ENCODE measurements at places on chromosomes 3 and 15.

DNA sequence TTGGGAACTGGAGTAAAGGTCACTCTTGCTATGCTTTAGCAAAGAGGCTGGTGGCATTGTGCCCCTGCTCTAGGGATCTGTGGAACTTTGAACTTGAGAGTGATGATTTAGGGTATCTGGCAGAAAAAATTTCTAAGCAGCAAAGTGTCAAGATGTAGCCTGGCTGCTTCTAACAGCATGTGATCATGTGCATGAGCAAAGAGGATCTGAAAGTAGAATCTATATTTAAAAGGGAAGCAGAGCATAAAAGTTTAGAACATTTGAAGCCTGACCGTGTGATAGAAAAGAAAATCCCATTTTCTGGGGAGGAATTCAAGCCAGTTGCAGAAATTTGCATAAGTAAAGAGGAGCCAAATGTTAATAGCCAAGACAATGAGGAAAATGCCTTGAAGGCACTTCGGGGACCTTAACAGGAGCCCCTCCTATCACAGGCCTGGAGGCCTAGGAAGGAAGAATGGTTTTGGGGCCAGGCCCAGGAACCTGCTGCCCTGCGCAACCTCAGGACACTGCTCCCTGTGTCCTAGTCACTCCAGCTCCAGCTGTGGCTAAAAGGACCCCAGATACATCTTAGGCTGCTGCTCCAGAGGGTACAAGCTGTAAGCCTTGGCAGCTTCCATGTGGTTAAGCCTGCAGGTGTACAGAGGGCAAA is 212.2 kb upstream of the LINGO1 start:
- no peak for DNase-seq

- DNase-seq = no peak
Observed at GRCh38 chr3:44236485-44236908, 5.2 kb upstream of the TOPAZ1 start.

GRCh38 chr15:84934942-84935729 is 46.5 kb upstream of the PDE8A start:
- no peak for DNase-seq

DNA sequence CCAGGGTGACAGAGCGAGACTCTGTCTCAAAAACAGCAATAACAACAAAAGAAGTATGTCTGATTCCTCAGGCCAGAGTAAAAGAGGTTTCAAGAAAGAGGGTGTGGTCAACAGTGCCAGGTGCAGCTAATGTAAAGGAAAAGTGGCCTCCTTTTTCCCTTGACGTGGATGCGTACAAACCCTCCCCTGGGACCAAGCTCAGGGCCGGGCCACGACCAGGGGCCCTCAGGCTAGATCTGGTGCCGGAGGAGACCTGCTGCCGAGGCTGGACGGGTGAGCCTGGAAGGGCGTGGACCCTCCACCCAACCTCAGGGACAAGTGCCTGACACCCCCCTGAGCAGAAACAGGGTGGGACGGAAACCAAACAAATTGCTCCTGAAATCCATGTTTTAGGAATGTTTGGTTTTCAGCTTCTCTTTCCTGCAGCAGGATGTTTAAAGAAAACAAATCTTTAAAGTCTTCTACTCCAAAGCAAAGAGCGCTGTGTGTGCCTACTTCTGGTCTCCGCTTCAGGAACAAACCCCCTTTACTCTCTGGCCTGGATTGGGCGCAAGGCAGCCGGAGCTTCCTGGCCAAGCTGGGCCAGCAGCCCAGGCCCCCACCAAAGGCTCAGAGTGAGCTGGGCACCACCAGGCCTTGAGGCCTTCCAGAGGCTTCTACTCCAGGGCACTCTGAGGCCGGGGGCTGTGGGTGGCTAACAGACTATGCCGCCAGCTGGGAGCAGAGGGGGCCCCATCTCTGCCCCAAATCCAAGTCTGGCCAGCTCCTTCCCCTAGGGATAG is 21.4 kb downstream of the ZDHHC19 start:
- no peak for DNase-seq

DNA sequence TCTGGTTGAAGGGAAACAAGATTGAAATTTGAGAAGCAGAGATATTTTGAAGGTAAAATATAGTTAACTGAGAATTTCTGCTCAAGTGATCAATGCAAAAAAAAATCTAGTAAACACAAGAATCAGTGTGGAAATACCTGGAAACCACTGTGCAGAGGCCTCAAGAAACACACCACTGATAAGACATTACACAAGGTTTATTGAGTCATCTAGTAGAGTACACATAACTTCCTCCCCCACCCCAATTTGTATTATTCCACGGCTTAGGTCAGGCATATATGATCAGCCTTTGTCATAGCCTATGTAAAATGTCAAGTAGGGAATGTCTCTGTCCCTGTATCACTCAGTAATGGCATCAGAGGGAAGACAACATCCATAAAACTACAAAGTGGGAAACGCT is 447.8 kb upstream of the BCHE start:
- DNase-seq = no peak

DNA sequence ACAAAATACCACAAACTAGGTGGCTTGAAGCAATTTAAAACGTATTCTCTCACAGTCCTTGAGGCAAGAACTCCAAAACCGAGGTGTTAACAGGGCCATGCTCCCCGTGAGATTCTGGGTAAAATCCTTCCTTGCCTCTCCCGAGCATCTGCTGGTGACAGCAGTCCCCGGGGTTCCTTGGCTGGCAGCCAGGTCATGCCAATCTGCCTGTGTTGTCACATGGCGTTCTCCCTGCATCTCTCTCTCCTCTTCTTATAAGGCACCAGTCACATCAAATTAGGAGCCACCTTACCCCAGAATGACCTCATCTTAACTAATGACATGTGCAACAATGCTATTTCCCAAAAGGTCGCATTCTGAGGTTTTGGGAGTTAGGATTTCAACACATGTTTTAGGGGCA is 26.3 kb upstream of the LRRN1 start:
- no peak for DNase-seq

GRCh38 chr15:40281801-40282146 is 1.1 kb downstream of the ANKRD63 start:
- DNase-seq = no peak

GRCh38 chr15:31332020-31332680 is 5.5 kb downstream of the KLF13 start:
- no peak for DNase-seq

GRCh38 chr3:135965129-135965505 is 411 bp upstream of the PPP2R3A start:
- DNase-seq = no peak

DNA sequence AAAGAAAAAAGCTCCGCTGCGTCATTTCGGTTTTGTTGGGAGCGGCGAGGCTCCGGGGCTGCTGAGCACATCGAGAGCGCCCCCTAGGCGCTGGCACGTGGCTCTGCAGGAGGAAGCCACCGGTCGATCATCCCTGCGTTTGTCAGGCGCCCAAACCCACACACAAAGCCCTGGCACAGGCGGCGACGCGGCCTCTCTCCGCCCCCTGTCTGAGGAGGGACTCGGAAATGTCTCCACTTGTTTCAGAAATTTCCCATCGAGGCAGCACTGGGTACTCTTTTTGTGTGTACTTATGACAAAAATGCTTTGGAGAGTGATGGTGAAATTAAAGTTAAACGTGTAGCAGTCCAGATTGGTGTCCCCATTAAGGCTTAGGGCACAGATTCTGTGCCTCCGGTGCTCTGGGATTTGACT is 407.3 kb upstream of the ONECUT1 start:
- no peak for DNase-seq

DNA sequence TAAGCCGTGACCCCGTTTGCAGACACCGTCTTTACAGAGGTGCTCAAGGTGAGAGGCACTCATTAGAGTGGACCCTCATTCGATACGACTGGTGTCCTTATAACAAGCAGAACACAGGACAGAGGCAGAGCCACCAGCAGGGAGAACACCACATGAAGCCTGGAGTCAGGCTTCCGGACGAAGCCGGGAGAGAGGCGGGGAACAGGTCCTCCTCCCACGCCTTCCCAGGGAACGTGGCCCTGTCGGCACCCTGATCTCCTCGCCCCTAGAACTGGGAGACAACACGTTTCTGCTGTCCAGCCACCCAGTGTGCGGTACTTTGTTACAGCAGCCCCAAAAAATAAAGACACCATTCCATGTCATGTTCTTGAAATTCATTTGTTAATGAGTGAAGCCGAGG is 33.6 kb downstream of the ZDHHC19 start:
- DNase-seq = no peak

- no peak for DNase-seq
Observed at GRCh38 chr3:156973954-156974353, 147.8 kb downstream of the LEKR1 start.

GRCh38 chr3:143201045-143201444 is 81.5 kb downstream of the CHST2 start:
- no peak for DNase-seq

- DNase-seq = no peak
Observed at GRCh38 chr3:194148383-194148782, 12.4 kb downstream of the HES1 start.

DNA sequence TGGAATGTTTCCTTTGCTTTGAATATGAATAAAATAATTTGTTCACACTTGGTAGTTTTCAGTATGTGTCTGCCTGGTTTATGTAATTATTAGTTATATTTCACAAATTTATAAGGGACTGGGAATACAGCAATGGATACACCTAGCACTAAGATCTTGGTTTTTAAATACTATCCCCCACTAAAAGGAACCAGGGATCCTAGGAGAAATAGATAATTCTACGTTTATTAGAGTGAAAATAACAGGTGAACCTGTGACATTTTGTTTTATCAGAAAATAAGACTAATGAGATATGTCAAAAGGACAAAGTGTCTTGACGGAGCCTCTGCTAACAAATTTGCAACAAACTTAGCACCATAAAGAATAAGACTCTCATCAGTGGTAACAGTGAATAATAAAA is 3.4 kb downstream of the PSMD6 start:
- DNase-seq = no peak

GRCh38 chr15:101060576-101061551 is 141.7 kb downstream of the LRRK1 start:
- DNase-seq = no peak

DNA sequence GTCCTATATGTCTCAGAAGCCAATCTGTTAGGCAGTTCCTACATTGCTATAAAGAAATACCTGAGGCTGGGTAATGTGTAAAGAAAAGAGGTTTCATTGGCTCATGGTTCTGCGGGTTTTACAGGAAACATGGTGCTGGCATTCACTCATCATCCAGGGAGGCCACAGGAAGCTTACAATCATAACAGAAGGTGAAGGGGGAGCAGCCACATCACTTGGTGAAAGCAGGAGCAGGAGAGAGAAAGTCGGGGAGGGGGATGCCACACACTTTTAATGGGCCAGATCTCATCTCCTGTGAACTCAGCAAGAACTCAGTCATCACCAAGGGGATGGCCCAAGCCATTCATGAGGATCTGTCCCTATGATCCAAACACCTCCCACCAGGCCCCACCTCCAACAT is 9.1 kb downstream of the SLC49A4 start:
- DNase-seq = no peak

DNA sequence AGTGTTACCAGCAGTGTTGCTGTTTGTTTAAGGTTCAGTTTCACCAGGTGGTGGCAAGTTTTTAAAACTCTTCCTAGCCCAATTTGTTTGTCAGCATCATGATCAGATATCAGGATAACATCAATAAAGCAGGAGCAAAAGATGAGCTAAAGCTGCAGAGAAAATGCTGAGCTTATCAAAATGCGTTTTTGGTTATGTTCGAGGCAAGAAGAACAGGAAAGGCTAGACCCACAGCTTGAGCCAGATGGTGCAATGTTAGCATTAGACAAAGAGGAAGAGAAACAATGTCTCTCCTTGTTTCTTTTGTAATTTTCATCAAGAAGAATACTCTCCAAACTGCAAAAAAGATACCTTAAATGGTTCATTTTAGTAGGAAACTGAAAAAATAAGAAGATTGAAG is 66.2 kb downstream of the THRB start:
- no peak for DNase-seq

DNA sequence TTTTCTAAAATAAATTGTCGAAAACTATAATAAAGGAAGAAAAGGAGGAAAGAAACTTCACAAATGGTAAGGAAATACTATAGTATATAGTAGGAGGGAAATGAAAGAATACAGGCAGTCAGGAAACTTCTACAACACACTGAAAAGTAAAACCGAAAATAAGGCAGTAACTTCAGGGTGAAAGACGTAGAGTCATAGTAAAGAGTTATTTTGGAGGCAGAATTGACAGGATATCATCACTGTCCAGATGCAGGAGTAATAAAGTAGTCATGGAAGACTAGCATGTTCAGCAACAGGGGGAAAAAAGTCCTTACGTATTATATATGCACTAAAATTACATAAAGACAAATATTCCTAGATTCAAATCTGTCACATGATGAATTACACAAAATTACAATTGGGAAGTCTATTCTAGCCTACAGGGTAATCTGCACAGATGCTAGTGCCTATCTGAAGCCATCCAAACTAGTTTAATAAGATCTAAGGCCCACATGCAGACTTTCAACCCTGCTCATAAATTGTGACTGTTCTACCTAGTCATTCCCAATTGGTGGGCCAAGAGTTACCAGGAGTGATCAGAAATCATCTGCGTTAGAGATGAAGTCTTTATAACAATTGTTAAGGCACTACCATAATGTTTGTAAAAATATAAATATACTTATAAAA is 14.0 kb downstream of the VPS13C start:
- DNase-seq = no peak

DNA sequence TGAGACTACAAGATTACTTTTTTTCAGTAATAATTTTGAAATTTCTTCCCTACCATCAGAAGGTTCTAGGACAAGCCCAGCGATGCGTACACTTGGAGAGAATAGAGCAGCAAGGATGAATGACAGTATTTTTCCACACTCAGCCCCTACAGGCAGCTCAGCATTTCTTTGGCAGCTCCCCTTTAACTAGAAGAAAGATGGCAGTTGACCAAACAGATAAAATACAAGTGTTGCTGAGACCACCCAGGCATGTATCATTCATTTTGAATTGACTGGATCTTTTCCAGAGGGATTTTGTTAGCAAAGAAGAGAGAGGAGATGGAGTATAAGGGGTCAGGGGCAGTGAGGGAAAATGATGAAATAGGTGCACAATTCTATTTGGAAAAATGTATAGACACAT is 761.3 kb downstream of the AGBL1 start:
- DNase-seq = no peak

DNA sequence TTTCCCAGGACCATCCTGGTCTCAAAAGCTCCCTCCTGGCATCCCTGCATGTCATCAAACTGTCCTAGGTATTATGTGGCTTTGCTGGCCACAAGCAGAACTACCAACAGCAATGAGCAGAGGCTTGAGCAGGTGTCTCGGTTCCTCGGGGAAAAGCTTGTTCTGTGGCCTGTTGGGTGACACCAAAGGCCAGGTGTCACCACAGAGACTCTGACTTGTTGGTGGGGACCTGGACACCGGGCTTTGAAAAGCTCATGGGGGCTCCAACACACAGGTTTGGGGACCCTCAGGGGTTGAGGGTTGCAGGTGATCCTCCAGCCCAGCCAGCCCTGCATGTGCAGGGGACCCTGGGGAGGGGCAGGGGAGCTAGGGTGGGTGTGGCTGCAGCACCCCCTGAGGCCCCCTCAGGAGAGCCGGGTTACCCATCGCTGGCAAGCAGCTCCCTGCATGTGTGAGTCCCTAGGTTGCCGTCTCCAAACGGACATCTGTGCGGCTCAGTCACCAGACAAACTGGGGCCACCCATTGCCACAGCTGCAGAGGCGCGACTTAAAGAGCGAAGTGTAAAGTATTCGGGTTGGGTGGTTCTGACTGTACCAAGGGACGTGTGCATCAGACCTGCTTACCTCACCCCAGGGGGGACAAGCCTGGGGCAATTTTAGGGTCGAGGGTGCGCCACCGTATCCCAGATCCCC is 140.1 kb downstream of the CHSY1 start:
- no peak for DNase-seq

GRCh38 chr15:50828610-50829206 is 63.2 kb upstream of the SPPL2A start:
- no peak for DNase-seq
